Lower lobe of right lung (tissue), 2 donors: ENCODE measurements at places on chromosomes 1 and 21. TPM values are rescaled to one million over a fixed set of nuclear protein-coding genes. Genes with fewer than 3 reads are reported as not detected.

DNA sequence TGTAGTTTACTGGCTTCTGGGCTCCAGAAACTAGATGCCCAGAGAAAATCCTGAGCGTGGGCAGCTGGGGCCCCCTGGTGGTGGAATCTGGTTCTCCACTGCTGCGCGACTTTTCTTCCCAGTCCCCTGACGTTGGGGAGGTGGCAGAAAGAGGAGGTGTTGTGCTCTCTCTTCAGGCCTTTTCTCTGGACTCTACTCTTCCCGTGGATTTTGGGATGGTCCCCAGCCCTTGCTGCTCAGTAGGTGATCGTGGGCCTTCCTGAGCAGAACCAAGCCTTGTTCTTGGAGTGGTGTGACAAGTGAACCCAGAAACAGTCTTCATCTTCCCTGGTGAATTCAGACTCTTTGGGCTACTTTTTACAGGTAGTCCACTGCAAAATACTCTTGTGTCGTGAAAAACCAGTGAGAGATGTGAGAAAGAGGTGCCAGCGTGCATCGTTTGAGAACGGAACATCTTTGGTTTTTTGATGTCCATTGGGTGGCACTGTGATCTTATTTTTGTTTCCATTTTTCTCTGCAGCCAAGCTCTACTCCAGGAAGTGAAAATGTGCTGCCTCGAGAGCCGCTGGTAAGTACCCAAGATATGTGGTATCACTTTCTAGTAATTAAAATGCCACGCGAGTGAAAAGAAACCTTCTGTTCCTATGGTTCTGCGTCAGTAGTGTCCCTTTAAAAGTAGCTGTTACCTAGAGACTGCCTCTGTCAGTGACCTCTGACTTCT lies 20.2 kb downstream of the PEX14 start:
- DNase-seq: peak; percentile 82
- H3K4me3 ChIP-seq: peak overlapping the region; percentile 33
- peak overlapping the region; percentile 53 for H3K27ac ChIP-seq

DNA sequence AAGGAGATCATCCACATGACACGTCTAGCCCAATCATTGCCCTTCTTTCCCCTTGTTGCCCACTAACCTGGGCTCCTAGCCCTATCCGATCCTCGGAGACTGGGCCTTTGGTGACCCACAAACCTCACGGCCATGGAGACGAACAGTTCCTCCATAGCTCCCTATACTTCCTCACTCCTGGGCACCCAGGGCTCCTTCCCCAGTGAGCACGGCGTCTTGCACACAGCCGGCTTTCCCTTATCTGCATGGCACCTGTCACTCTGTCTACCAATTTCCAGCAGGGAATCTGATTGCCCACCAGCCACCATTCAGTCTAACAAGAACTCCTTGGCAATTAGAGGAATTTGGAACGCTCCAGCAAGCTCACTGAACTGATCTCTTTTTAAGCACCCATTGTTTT lies 3.1 kb downstream of the GNG4 start:
- peaks cover 26% of the 10 kb centered on the region for H3K4me1 ChIP-seq
- H3K4me3 ChIP-seq: no peak overlapping the region
- peaks cover 76% of the 10 kb centered on the region for H3K27me3 ChIP-seq
- no peak overlapping the region for H3K27ac ChIP-seq
- DNase-seq: no peak
- H3K36me3 ChIP-seq: no peaks in the 10 kb centered on the region

DNA sequence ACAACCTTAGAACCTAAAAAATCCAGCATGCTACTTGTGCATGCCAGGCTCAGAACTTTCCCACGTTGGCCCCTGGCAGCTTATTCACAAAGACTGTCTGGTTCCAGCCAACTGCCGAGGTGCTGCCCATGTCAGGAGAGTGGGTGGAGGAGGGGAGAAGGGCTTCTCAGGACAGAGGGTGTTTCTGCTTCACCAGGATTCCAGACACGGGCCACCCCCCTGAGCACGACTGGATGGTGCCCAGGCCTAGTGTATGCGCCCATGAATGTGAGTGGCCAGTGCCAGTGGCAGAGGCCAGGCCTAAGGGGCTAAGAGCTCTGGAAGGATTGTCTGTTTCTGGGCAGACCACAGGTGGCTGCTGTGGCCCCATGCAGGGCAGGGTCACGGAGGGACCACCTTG lies 148.2 kb upstream of the COL6A1 start:
- peaks cover 11% of the 10 kb centered on the region for H3K4me1 ChIP-seq
- no peaks in the 10 kb centered on the region for H3K36me3 ChIP-seq
- no peak overlapping the region for H3K4me3 ChIP-seq
- DNase-seq: no peak

DNA sequence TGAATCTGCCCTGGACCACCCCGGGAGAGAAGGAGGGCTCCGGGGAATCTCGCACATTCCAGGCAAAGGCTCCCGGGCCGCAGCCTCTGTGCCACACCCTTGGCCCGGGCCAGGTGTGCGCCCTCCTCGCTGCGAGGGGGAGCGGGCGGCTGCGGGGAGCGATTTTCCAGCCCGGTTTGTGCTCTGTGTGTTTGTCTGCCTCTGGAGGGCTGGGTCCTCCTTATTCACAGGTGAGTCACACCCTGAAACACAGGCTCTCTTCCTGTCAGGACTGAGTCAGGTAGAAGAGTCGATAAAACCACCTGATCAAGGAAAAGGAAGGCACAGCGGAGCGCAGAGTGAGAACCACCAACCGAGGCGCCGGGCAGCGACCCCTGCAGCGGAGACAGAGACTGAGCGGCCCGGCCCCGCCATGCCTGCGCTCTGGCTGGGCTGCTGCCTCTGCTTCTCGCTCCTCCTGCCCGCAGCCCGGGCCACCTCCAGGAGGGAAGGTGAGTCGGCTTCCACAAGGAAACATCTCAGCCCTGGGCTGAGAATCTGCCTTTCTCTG lies at the start of gene LAMC2:
LAMC2 (plus strand) TSS at position 324 of the 550 bp plus-strand sequence; CDS start at position 413, 89 bp downstream.
- H3K27ac ChIP-seq: peak within 1 kb of the TSS; percentile 61
- H3K27me3 ChIP-seq: no peaks in the 10 kb centered on the region
- DNase-seq: peak; percentile 72
- no peaks in the 10 kb centered on the region for H3K36me3 ChIP-seq

DNA sequence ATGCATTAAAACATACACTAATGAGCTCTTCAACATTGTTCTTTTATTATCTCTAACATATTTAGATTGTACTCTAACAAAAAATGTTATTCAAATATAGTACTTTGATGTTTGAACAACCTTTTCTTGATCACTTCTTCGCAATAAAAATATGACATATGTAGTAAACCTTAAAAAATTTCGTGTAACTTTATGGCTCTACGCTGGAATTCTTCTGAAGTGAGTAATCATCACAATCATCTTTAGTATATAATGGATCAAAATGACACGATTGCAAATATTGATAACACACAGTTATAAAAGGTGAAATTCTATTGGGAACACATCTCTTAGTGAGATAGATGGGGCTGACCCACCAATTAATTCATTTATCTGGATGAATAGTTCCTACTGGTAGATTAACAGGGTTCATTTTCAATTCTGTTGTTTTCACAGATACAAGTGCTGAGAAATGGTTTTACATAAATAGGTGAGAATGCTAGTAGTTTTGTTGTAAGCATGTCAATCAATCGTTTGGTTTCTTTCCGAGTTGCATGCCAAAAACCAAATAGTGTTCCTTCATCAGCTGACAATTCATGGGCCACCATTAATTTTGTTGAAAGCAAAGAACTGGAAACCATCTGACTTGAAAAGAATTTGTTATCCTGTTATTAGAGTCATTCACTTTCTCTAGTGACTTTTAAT lies 1.5 kb upstream of the ZMPSTE24 start:
- H3K36me3 ChIP-seq: peaks cover 19% of the 10 kb centered on the region
- no peaks in the 10 kb centered on the region for H3K27me3 ChIP-seq
- H3K27ac ChIP-seq: peak overlapping the region; percentile 98

GRCh38 chr1:172909606-172910326 lies 141.0 kb downstream of the TNFSF18 start:
- H3K4me1 ChIP-seq: peaks cover 4% of the 10 kb centered on the region
- H3K4me3 ChIP-seq: no peak overlapping the region
- H3K27ac ChIP-seq: no peak overlapping the region
- H3K27me3 ChIP-seq: no peaks in the 10 kb centered on the region
- H3K36me3 ChIP-seq: no peaks in the 10 kb centered on the region
- DNase-seq: no peak

GRCh38 chr1:218592688-218593087 lies 247.6 kb downstream of the TGFB2 start:
- H3K4me1 ChIP-seq: peaks cover 7% of the 10 kb centered on the region
- H3K4me3 ChIP-seq: no peak overlapping the region
- H3K27ac ChIP-seq: no peak overlapping the region
- DNase-seq: no peak

DNA sequence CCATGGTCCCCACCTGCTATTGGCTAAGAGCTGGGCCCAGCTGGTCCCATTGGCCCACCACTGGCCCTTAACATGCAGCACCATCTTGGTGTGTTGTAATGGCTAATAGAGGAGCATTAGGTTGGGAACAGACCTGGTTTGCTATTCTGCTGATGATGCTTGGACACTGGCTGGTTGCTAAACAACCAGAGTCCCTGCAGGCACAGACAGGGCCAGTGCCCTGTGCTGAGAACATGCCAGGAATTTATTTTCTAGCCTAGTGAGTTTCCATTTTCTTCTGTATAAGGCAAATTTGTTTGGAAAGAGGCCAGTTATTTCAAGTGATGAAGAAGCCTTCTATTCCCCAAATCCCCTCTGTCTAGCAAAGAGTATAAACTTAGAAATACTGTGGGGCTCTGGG lies 42.9 kb upstream of the TDRD10 start:
- no peaks in the 10 kb centered on the region for H3K27me3 ChIP-seq
- H3K4me3 ChIP-seq: no peak overlapping the region
- H3K27ac ChIP-seq: no peak overlapping the region
- H3K4me1 ChIP-seq: peaks cover 21% of the 10 kb centered on the region
- no peak for DNase-seq

AADACL3 gene
- not detected for total RNA-seq

- no peak overlapping the region for H3K4me3 ChIP-seq
- no peaks in the 10 kb centered on the region for H3K27me3 ChIP-seq
- H3K36me3 ChIP-seq: no peaks in the 10 kb centered on the region
- H3K4me1 ChIP-seq: no peaks in the 10 kb centered on the region
- no peak for DNase-seq
- no peak overlapping the region for H3K27ac ChIP-seq
Measured at GRCh38 chr1:53511323-53511932, 52.2 kb downstream of the DMRTB1 start.

DNA sequence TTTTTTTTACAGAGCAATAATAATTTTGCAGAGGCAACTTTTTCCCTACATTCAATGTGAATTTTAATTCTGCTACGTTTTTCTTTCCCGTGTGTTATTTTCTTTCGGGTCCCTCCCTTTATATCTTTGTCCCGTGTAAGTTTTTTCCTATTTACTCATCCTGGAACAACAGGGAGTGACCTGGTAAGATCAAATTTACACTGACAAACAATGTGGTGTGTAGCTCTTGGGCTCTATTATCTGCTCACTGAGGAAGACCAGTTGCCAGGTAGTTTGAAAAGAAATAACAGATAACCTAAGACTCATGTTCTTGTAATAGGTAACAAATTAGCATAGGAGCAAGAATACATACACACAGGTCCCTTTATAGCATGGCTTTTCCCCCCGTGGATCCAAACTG lies 33.7 kb upstream of the GUCA2A start:
- no peak for DNase-seq
- no peaks in the 10 kb centered on the region for H3K27me3 ChIP-seq
- H3K4me3 ChIP-seq: no peak overlapping the region
- H3K36me3 ChIP-seq: peaks cover 42% of the 10 kb centered on the region

GRCh38 chr1:32186077-32186476 lies 6.6 kb downstream of the TXLNA start:
- peaks cover 98% of the 10 kb centered on the region for H3K36me3 ChIP-seq
- H3K4me3 ChIP-seq: no peak overlapping the region
- H3K27me3 ChIP-seq: no peaks in the 10 kb centered on the region
- DNase-seq: no peak
- H3K4me1 ChIP-seq: peaks cover 41% of the 10 kb centered on the region

DNA sequence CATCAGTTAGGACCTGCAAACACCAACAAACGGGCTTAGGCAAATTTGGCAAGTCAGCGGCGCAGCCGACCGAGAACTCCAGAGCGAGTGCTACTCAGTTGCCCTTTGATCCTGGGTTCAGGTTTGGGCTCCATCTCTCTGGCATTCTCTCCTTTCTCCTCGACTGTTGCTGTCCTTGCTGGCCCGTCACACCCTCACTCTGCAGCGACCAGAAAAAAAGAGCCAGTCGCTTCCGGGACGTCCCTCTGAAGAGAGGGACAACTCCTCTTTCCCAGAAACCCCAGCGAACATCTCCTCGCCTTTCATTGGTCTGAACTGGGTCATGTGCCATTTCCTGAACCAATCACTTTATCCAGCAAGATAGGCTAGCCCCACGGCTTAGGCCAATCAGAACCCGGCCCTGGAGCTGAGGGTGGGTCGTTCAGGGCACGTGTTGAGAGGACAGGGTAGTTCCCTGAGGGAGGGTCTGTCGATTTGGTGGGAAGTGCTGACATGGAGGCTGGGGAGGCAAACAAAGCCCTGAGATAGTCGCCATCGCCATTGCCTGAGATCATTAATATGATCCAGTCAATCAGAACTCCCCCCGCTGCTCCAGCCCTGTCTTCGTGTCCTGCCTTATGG lies 113.7 kb downstream of the PTPRU start:
- H3K27ac ChIP-seq: no peak overlapping the region
- H3K36me3 ChIP-seq: no peaks in the 10 kb centered on the region
- H3K27me3 ChIP-seq: peaks cover under 1% of the 10 kb centered on the region
- no peaks in the 10 kb centered on the region for H3K4me1 ChIP-seq

DNA sequence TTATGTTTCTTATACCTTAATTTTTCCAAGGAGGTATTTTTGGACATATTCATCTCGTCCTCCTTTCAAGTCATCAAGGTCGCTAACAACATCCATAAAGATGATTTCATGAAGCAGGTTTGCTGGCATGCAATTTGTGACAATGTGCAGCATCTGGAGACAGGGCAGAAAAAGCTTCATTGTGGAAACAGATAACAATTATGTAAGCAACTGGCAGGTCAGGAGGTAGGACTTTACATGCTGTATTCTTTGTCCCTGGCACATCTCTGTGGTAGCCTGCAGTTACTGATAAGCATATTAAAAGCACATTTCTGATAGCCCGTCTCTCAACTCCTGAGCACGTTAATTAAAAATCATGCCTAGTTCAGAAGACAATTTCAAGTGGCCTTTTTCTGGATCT lies 156.8 kb downstream of the LEPR start:
- no peaks in the 10 kb centered on the region for H3K27me3 ChIP-seq
- H3K4me3 ChIP-seq: no peak overlapping the region
- H3K36me3 ChIP-seq: no peaks in the 10 kb centered on the region
- H3K4me1 ChIP-seq: no peaks in the 10 kb centered on the region
- H3K27ac ChIP-seq: no peak overlapping the region

ADCY10 gene
- total RNA-seq: 0.09 TPM

SLC25A34 gene
- total RNA-seq: 3.5 TPM

GRCh38 chr1:51189421-51190073 lies 46.5 kb upstream of the RNF11 start:
- DNase-seq: no peak
- no peak overlapping the region for H3K4me3 ChIP-seq
- no peak overlapping the region for H3K27ac ChIP-seq
- H3K27me3 ChIP-seq: no peaks in the 10 kb centered on the region

- no peak for DNase-seq
- peak overlapping the region; percentile 65 for H3K27ac ChIP-seq
Measured at GRCh38 chr1:154463512-154463990, 38.5 kb upstream of the TDRD10 start.

SLC66A1 gene
- 15.4 TPM for total RNA-seq

- H3K4me3 ChIP-seq: no peak overlapping the region
Measured at GRCh38 chr1:202069662-202070061, 53.1 kb upstream of the GPR37L1 start.
